NCI-H1105 (cell line): ENCODE measurements at places on chromosomes 2 and 18.

- no peak for DNase-seq
Observed at GRCh38 chr2:184793176-184793575, 194.8 kb downstream of the ZNF804A start.

GRCh38 chr2:61549546-61549945 is 11.4 kb upstream of the XPO1 start:
- DNase-seq, result no peak

DNA sequence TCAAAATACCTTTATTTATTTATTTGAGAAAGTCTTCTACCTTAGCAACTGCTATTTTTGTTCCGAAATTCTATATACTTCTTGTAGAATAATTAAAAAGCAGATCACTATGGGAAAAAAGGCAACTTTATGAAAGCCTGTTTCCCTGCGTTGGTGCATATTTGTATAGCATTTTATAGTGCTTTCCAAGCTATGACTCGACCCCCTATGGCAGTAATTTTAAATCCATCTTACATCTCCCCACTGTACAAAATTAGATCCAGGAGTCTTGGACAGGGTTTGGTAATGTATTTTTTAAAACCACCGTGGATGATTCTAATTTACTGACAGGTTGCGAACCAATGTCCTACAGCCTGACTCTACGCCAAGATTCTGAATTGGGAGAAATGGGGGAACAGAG is 10.1 kb downstream of the TANK start:
- no peak for DNase-seq

GRCh38 chr2:118148133-118148532 is 59.9 kb downstream of the INSIG2 start:
- DNase-seq, result no peak

DNA sequence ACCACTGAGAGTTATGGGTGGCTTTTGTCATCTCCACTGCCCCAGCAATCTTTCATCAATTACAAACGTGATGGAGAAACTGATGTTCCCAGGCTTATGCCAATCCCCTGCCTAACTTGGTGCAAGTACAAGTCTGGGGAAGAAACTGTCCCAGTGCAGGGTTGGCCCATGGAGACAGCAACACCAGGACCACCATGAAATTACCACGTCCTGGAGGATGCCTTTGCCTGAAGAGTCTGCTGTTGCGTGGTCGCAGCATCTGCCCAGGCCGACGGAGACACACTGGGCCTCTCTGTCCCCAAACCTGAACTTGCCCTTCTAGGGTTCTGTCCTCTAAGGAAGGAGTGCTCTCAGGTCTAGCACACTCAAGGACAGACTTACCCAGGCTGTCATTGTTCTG is 496.8 kb upstream of the RAB6C start:
- no peak for DNase-seq

GRCh38 chr2:28640260-28640907 is 111.2 kb upstream of the PPP1CB start:
- DNase-seq, result no peak

DNA sequence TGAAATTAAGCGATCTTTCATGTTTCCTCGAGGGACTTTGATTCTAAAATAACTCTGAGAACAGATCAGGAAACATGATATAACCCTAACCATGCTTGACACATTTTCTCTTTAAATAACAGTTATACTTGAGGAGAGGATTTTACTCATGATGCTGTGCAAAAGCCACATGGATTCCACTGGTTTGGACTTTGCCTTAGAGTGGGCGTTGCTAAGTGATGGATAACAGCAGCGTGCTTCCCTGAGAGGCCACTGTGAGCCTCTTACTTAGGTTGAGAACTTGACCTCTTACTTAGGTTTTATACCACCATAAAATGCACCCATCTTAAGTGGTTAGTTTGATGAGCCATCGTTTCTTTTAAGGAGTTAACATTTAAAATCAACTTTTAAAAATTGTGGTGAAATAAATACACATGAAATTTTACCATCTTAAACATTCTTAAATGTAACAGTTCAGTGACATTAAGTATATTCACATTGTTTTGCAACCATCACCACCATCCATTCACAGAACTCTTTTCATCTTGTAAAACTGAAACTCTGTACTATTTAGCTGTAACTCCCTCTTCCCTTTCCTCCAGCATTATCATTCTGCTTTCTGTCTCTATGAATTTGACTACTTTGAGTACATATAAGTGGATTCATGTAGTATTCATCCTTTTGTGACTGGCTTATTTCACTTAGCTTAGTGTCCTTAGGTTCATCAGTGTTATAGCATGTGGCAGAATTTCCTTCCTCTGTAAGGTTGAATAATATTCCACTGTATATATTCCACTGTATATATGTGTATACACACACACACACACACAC is 22.6 kb downstream of the ANXA4 start:
- no peak for DNase-seq

DNA sequence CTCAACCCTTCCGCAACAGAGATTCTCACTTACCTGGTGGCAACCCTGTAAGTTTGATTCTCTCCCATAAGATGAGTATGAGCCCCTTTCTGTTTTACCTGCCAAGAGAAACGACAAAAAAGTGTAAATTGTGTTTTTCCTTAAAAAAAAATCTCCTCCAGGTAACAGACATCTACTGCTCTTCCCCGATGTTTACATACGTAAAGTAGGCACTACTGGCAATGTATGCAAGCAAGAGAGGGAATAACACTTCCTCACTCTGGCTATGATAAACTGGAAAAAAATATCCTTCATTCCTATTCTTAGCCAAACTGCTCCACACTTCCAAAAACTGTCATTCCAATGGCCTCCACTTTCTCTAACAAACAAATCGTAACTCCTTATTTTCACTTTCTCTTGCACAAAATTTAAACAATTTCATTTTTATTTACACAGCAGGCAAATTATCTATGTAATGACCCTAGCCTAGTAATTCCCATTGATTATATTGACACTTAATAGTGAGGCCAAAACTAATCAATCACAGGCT is 184.5 kb downstream of the TCF4 start:
- DNase-seq, result no peak

GRCh38 chr18:498931-499775 is 1.3 kb downstream of the COLEC12 start:
- no peak for DNase-seq

GRCh38 chr18:9707381-9708056 is 582 bp upstream of the RAB31 start:
- no peak for DNase-seq

GRCh38 chr18:51273437-51273836 is 76.0 kb upstream of the MEX3C start:
- no peak for DNase-seq

GRCh38 chr2:226334981-226335720 is 464.5 kb downstream of the IRS1 start:
- DNase-seq, result no peak

DNA sequence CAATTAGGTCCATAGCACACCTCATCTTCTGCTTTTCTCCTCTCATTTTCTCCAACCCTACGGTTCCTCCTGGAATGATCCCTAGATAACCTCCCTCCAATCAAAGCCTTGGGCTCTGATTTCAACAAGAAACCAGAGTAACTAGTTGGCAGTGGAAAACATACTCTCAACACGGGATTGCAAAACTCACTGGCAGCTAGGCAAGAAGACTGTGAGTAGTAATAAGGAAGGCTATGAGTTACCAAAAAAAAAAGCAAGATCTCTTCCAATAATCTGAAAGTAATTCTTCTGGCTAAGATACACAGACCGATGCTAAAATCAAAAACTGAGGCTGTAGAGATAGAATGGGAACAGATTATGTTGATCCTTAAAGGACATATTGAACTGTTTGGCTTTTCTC is 28.4 kb upstream of the CCDC102B start:
- DNase-seq, result no peak

DNA sequence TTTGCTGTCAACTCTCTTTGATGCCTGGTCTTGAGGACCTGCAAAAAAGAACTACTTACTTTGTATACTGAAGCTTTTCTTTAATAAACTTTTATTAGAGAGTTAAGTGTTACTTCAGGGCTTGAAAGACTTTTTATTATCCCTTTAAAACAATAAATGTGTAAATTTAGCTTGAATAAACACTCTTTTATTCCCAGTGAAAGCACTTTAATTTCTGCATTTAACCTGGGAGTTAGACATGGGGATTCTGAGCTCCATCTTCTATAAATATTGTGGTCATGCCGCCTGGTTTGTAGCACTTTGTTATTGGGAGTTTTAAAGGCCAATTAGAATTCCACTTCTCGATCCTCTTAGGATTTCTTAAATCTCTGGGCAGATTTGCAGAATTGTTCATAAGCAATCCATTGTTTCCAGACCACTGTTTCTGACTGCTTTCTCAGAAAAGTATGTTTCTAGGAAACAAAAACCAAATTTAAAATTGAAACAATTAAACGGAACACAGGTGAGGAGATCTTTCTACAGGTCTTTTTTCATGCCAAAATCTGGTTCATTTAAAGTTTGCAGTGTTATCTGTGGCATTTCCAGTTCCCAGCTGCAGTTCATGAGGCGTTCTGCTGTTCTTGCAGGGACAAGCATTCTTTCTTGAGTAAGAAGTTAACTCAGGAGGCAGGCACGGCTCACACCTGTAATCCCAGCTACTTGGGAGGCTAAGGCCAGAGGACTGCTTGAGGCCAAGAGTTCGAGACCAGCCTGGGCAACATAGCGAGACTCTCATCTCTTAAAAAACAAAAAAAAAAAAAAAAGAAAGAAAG is 18.1 kb upstream of the E2F6 start:
- no peak for DNase-seq
